CD4-positive, alpha-beta T cell treated with Interleukin-21 for 1 hour (primary cell): ENCODE measurements at places on chromosomes 16 and 17.

GRCh38 chr17:76529224-76530094 lies 8.1 kb downstream of the CYGB start:
- no peak for DNase-seq

DNA sequence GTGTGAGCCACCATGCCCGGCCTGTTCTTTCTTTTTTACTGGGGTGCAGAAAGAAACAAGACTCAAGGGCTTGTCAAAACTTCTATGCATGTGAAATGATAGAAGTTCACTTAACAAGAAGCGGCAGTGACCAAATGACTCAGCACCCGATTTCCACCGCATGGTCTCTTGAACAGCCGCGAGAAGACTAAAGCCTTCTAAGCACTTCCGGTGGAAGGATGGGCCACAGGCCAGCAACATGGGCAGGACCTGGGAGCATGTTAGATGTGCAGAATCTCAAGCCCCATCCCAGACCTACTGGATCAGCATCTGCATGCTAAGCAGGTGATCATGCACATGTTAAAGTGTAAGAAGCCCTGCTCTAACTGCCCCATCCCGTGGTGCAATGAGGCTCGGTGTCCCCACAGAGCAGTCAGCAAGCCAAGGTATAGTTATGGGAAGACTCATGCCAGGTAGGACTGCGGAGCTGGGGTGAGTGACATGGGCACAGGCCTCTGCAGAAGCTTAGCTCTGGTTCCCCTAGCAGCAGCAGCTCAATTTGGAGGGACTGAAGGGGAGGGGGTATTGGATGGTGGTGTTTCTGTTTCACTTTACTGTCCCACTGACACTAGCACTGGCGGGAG lies 88.5 kb upstream of the HNF1B start:
- no peak for DNase-seq

- no peak for DNase-seq
Measured at GRCh38 chr16:65537336-65537735, 415.5 kb upstream of the CDH11 start.

DNA sequence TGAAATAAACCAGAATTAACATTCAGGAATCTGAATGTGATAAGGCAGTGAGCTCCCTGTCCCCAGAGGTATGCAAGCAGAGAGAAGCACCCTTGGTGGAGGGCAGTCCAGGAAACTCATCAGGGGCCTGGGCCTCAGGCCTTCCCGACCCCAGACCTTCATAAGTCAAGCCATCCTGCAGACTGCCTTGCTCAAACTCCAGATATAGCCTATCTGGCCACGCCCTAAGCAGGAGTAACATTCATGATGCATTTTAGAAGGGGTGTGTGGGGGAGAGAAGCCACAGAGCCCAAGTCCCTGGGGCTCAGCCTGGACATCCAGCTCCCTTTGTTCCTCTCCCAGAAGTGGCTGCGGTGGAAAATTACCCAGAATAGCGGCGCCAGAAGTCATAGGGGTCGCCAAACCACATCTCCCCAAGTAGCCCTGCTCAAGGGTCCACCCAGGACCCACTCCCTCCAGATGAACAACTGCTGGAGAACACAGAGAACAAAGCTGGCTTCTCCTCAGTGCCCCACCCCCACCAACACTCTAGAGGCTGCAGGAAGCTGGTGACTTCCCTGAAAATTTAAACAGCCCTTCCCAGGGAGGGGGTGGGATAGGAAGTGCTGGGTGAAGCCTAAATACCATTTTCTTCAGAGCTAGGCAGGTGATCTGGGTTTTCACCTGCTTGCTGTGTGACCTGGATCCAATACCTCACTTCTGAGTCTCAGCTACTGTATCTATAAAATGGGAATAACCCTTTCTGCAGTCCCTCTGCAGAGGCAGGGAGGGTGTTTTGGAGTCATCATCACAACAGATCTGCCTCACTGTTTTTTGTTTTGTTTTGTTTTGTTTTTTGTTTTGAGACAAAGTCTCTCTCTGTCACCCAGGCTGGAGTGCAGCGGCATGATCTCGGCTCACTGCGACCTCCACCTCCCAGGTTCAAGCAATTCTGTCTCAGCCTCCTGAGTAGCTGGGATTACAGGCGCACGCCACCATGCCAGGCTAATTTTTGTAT lies 1.5 kb upstream of the SREBF1 start:
- DNase-seq, result peak; percentile 31

DNA sequence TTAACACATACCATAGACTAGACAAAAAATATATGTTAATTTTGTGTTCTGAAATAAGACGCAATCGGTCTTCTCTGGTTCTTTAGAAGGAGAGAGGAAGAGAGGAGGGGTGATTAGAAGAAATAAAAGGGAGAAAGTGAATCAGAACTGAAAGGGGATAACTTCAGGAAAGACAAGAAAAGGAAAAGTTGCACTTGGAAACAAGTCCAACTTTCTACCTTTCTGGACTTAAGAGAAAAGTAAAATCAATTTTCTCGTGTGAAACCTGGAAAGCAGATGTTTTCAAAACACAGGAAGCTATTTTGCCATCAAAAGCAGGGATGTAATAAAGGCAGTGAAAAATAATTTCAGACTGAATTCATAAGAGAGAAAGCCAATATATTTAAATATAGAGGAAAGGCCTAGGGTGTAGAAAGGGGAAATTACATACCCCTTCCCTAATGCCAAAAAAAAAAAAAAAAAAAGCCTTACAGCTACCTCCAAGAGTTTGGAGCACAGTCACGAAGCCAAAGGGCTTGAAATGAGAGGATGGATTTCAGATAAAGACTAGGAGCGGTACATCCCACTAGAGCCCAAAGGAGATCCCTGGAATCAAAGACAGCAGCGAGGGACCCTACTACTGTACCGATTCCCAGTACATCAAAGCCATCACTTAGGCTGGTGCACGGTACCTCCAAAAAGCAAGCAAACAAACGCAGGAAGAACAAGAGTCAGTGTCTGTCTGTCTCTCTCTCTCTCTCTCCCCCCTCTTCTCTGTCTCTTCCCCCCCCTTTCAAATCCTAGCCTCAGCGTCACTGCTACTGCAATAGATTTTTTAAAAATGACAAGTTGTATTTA lies 12.1 kb upstream of the ZFHX3 start:
- DNase-seq, result no peak

- DNase-seq, result no peak
Measured at GRCh38 chr17:63929860-63930766, 2.0 kb downstream of the CD79B start.

DNA sequence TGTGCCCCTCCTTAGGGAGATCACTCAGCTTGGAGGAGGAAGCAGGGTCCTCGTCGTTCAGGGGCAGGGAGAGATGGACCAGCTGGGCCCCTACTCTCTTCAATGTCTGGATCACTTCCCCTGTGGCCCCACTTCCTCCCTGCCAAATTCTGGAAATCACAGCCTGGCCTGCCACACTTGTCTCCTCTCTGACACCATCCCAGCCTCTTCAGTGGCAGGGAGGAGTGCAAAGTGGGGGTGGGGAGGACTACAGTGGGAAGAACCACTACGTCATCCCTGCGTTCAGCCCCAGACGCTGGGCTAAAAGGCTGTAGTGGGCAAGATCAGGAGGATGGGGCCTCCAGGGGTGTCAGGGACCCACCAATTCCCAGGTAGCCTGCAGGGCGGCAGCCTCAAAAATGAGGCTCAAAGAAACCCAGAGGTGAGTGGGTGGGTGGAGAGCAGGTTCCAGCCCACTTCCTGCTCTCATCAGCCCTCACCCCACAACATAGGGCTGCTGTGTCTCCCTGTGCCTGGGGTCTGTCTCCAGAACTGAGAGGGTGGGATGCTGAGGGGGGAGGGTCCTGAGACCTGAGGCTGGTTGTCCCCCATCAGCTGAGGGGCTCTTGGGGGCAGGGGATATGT lies 25.0 kb upstream of the TAC4 start:
- DNase-seq, result no peak

GRCh38 chr16:84907575-84907974 lies 87.8 kb downstream of the CRISPLD2 start:
- no peak for DNase-seq

GRCh38 chr17:79991924-79992648 lies 43.6 kb downstream of the TBC1D16 start:
- DNase-seq, result no peak

- peak; percentile 31 for DNase-seq
Measured at GRCh38 chr16:78437352-78437968, 338.0 kb downstream of the WWOX start.

DNA sequence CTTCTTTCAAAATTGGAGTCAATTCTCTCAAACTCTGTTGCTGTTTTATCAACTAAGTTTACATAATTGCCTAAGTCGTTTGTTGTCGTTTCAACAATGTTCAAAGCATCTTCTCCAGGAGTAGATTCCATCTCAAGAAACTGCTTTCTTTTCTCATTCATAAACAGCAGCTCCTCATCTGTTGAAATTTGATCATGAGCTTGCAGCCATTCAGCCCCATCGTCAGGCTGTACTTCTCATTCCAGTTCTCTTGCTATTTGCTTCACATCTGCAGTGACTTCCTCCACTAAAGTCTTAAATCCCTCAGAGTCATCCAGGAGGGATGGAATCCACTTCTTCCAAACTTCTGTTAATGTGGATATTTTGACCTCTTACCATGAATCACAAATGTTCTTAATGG lies 230.6 kb downstream of the IRF8 start:
- DNase-seq, result no peak

GRCh38 chr17:14845591-14846281 lies 419.4 kb downstream of the PMP22 start:
- no peak for DNase-seq

DNA sequence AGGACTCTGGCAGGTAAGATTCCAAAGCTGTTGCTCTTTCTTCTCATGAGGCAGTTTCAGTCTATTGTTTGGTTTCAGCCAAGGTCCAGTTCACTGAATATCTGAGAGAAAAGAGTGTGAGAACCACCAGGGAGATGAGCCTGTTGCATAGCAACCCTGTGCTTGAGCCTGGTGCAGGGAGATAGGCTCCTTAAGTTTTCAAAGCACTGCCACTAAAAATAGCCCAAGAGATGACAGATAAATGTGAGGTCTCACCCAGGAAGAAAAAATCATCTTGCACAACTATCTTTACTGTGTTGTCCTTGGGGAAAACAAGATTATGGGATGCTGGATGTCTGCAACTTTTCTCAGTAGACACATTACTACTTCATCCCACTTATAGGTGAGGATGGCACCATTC lies 26.2 kb upstream of the NUDT7 start:
- no peak for DNase-seq

- no peak for DNase-seq
Measured at GRCh38 chr17:40499551-40500189, 1.8 kb downstream of the TNS4 start.

DNA sequence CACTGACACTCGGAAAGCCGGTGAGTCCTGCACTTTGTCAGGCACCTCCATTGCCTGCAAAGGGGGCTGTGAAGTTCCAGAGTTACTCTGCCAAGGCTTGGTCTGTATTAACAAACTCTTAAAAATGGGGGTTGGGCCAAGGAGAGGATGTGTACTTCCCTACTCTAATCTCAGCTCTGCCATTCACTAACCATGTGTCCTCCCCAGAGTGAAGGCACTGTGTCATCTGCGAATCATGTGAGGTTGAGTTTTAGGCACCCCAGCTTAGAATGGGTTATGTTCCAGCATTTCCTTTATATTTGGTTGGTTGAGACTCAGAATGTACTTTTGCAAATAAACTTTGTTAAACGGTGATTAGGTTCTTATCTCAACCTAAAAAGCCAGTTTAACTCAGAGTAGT lies 24.9 kb downstream of the ERCC4 start:
- no peak for DNase-seq

DNA sequence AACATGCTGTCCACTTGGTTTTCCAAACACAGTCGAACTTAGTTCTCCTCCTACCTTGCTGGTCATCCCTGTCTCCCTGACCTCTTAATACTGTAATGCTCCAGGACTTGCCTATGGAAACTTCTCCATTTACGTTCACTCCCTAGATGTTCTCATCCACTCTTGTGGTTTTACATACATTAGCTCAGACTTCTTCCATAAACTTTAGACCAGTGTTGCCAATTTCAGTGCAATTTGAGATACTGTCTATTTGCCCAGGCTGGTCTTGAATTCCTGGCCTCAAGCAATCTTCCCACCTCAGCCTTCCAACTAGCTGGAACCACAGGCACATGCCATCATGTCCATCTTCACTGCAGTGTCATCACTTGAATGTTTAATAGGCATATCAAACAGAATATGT lies 1.5 kb downstream of the MATCAP1 start:
- DNase-seq, result no peak

GRCh38 chr17:75152922-75153779 lies 1.2 kb downstream of the JPT1 start:
- peak; percentile 32 for DNase-seq

- DNase-seq, result no peak
Measured at GRCh38 chr17:74875977-74876593, 3.3 kb upstream of the FDXR start.

GRCh38 chr17:39238311-39238972 lies 12.7 kb upstream of the STAC2 start:
- peak; percentile 91 for DNase-seq

DNA sequence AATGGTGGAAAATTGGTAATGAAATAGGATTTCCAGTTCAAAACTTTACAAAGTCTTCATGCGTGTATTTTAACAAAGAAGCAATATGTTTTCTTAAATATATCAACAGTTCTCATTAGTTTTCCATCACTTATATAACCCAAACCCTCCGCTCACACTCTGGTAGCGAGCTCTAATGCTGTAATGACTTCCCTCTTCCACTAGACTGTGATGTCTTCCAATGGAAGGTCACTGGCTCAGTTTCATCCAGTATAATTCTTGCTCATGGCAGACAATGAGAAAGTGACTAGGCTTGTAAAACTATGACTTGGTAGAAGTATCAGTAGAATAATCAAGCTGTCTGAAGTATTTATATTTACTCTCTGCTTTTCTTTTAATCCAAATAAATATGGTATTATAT lies 32.8 kb downstream of the NETO2 start:
- no peak for DNase-seq

GRCh38 chr16:4693956-4694641 lies 737 bp downstream of the NUDT16L1 start:
- peak; percentile 53 for DNase-seq

- no peak for DNase-seq
Measured at GRCh38 chr16:76577003-76577402, 299.8 kb downstream of the CNTNAP4 start.

GRCh38 chr17:82372249-82373071 lies 895 bp downstream of the UTS2R start:
- DNase-seq, result no peak

GRCh38 chr17:81481073-81481799 lies 31.4 kb downstream of the ACTG1 start:
- DNase-seq, result peak; percentile 70

- DNase-seq, result no peak
Measured at GRCh38 chr16:12252616-12253015, 276.1 kb downstream of the SNX29 start.

DNA sequence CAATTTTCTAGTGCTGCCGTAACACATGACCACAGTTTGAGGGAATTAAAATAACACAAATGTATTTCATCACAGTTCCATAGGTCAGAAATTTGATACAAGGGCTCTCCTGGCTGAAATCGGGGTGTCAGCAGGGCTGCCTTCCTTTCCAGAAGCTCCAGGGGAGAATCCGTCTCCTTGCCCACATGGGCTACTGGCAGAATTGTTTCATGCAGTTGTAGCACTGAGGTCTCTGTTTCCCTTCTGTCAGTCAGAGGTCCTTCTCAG lies 20.5 kb downstream of the EIF4A3 start:
- DNase-seq, result no peak

GRCh38 chr17:51508048-51508447 lies 247.7 kb downstream of the UTP18 start:
- DNase-seq, result no peak
